Activated CD4-positive, alpha-beta memory T cell treated with anti-CD3 and anti-CD28 coated beads, Interleukin-2, amount 10 ng/mL, durations not matched to agents 7 days and 5 days (primary cell): ENCODE measurements at places on chromosomes 12 and 14. TPM values are rescaled to one million over a fixed set of nuclear protein-coding genes. Genes with fewer than 3 reads are reported as not detected.

Gene IGFBP6
- total RNA-seq = 1.2 TPM

Gene BCAT1
- total RNA-seq = 22.8 TPM

Gene CCDC175
- not detected for total RNA-seq

Gene C1S
- 1.7 TPM for total RNA-seq

Gene NXPH4
- total RNA-seq = 1.1 TPM

Gene EID3
- total RNA-seq = 4.2 TPM

Gene PPM1A
- total RNA-seq = 55.2 TPM

Gene PARP11
- 26.8 TPM for total RNA-seq

Gene PRB2
- not detected for total RNA-seq

Gene LRRC43
- total RNA-seq = 0.38 TPM

Gene TAPBPL
- total RNA-seq = 49.0 TPM

Gene MSI1
- not detected for total RNA-seq

Gene BATF
- total RNA-seq = 63.0 TPM

Gene ANKRD33
- not detected for total RNA-seq

Gene ZDHHC22
- not detected for total RNA-seq

Gene PLA2G1B
- not detected for total RNA-seq

Gene RNF212B
- not detected for total RNA-seq

Gene SLC25A47
- total RNA-seq = not detected

Gene PRB4
- total RNA-seq = not detected

Gene DLK1
- total RNA-seq = not detected

Gene SALL2
- 1.5 TPM for total RNA-seq

Gene SVOP
- not detected for total RNA-seq

Gene CLEC14A
- total RNA-seq = not detected

Gene ADCY6
- 0.05 TPM for total RNA-seq

Gene TMEM263
- total RNA-seq = 26.0 TPM

Gene RHOJ
- not detected for total RNA-seq

Gene CD27
- total RNA-seq = 39.9 TPM

Gene KRT83
- not detected for total RNA-seq

Gene OR4N5
- not detected for total RNA-seq

Gene RERGL
- not detected for total RNA-seq

Gene LYZ
- 0.48 TPM for total RNA-seq

Gene LRP1-AS
- not detected for total RNA-seq

Gene TMEM253
- total RNA-seq = not detected

Gene ITGA7
- total RNA-seq = 1.9 TPM

Gene RAD52
- 14.9 TPM for total RNA-seq

Gene ZNF891
- 1.6 TPM for total RNA-seq

Gene PUS1
- 34.7 TPM for total RNA-seq

Gene PRB3
- not detected for total RNA-seq

Gene SYT1
- not detected for total RNA-seq

Gene KRT80
- not detected for total RNA-seq

Gene IAPP
- not detected for total RNA-seq
